ENCODE measurements at places on chromosomes 5 and 9.

DNA sequence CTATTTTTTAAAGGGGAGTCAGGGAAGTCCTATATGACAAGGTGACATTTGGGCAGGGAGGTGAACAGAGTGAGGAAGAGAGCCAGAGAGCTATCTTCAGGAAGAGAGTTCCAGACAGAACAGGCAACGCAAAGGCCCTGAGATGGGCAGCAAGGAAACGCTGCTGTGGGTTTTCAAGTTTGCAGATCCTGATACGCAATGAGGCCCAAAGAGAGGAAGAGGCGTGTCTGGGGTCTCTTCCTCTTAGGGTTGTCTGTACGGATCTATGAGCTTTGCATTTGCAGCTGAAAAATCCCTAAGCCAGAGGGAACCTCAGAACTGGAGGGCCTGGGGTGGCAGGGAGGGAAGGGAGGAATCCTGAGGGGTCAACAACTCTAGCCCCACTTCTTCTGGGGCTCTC lies 13.6 kb downstream of the FAT2 start:
- no peak for DNase-seq

GRCh38 chr9:76516350-76516749 lies 57.4 kb downstream of the GCNT1 start:
- no peak for DNase-seq

- DNase-seq: no peak
These were observed 132.8 kb downstream of the CD180 start for GRCh38 chr5:67063791-67064190.

- peak; percentile 72 for DNase-seq
These were observed 160.7 kb downstream of the PAX5 start for GRCh38 chr9:36873247-36873875.

DNA sequence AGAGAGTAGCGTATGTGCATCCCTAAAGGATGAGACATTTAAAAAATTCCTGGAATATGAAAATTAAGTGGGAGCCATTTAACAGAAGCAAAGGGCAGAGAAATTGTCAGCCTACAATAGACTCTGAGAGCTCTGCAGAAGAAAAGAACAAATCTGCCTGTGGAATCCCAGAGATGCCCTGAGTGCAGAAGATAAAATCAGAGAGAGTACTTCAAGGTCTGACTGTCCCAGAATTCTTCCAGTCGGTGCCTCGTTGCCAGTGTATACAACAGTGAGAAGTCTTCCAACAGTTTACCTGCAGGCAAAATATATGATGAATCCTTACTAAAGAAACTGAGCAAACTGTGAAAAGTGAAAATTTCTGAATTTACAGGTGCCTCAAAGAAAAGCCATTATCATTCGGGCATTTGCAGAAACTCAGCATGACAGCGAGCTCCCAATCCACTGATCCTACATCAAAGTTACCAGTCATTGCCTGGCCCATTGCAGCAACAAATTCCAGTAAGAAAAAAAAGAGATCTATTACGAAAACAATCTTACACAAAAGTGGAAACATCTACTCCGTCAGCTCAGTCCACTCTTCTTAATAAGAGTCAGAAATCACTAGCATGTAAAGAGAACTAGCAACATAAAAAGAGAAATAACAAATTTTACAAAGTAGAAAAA lies 92.8 kb upstream of the VCAN start:
- no peak for DNase-seq

DNA sequence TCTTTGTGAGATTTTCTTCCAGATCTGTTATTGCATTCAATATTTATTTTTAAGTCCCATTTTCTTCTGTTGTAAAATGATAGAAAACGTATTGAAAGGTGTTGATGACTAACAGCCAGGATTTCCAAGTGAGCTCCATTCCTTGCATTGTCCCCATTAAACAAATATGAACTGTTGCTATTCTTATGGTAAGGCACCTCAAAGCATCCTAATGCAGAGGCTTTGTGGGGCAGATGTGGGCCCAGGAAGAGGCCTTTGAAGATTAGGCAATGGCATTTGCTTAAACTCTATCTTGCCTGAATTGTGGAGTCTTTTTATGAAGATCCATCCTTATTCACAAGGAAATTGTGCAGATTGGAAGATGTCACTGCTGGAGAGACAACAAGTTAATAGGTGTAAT lies 38.9 kb downstream of the NTRK2 start:
- DNase-seq: no peak

- no peak for DNase-seq
These were observed 14.8 kb upstream of the TMC1 start for GRCh38 chr9:72506615-72507014.

DNA sequence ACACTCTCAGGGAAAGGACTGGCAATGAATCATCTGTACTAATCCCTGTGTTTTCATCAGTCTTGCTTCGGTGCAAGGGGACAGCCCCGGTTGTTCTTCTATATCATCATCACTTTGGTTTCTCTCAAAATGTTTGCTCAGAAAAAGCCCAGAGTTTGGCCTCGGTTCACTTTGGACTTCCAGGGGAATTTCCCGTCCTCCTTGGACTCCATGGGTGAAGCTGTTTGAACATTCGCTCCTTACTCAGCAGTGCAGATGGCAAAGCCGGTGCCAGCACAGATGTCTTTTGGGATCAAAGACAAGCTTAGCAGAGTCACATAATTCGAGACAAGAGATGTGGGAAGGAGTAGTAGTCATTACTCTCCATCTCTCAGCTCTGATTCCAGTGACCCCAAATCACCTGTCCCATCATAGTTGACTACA lies 69.8 kb upstream of the TNFSF8 start:
- no peak for DNase-seq

- no peak for DNase-seq
These were observed 23.4 kb upstream of the GABBR2 start for GRCh38 chr9:98732091-98732490.

GRCh38 chr5:87432460-87432859 lies 19.7 kb upstream of the CCNH start:
- no peak for DNase-seq

- no peak for DNase-seq
These were observed 57.9 kb downstream of the FBN2 start for GRCh38 chr5:128480158-128480557.

GRCh38 chr9:33475357-33475756 lies 1.6 kb upstream of the NOL6 start:
- DNase-seq: no peak
